Forelimb muscle (tissue), 1 donor: ENCODE measurements at places on chromosomes 11 and 22.

DNA sequence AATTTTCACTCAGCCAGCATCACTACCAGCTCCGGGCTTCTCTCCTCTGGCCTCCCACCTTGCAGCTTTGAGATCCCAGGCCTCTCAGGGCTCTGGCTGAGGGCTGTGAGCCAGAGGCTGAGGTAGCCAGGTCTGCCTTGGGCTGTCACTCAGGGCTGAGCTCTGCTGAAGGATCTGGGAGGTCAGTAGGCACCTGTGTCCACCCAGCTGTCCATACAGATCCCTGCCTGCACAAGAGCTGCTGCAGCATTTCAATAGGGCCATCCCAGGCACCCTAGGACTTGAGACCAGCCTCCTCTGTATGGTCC, 12.6 kb downstream of the KCNQ1OT1 start:
- no peak for DNase-seq

DNA sequence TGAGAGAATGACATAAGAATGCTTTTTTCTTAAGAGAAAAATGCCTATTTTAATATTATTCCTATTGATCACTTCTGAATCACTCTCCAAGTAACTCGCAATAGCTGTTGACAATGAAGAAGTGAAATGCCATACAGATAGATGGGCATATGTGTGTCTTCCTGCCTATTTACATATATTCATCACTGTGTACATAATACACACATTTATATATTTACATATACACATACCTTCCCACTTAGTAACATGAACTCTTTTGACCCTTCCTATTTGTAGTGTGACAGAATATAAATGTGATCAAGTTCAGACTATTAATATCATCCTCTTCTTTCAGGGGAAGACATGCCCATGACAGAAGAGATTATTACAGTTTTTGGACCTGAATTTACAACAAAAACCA, 756.7 kb downstream of the DLG2 start:
- DNase-seq, result no peak

DNA sequence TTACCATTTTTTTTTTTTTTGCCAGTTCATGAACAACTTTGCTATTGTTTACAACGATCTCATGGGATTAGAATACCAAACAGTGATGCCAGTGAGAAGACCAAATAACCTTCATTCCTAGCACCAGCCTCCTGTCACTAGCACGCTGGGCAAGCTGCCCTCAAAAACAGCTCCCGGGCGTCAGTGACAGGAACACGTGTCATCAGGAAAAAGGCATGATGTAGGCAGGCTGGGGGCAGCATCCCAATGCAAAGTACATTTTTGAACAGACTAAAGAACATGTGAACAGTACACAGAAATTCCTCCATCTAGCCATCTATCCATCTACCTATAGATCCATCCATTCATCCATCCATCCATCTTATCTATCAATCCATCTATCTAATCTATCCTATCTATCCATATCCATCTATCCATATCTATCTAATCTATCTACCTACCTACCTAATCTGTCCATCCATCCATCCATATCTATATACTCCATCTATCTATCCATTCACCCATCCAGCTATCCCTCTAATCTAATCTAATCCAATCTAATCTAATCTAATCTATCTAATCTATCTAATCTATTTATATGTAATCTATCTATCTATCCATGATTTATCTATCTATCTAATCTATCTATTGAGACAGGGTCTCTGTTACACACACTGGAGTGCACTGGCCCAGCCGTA, 378.5 kb downstream of the SHANK2 start:
- no peak for DNase-seq

GRCh38 chr11:46521961-46522681, 71.7 kb downstream of the AMBRA1 start:
- no peak for DNase-seq

DNA sequence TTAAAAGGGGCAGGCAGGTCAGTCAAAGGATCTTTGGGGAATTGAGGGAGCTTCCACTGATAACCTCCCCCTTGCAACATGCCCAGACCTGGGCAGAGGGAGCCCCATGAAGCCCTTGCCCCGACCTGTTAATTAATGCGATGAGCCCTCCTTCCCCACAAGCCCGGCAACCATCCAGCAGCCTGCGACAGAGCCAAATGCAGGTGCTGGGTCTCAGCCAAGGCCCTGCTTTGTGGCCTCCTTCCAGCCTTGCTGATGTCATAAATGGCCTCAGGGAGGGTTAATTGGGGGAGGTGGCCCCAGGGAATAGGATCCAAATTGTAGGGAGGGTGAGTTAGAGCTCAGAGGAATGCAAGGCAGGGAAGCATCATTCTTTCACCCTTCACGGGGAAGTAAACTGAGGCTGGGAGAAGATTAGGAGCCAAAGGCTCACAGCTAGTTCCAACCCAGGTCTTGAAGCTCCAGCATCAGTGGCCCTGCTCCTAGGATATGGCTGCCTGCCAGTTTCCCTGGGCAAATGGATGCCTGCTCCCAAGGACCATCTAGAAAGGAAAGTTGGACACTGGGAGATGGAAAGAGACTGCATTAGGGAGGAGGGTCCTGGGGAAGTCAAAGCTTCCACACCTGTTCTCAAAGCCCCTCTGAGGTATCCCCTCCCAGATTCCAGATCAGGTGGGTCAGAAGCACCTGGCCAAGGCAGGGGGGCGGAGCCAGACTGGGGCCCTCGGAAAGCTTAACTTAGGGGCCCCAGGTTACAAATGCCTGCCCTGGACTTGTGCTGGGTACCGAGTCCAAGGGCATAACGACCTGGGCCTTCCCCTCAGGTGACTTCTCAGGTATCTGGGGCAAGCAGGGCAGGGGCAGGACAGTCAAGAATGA, 34.1 kb downstream of the LMO1 start:
- no peak for DNase-seq

DNA sequence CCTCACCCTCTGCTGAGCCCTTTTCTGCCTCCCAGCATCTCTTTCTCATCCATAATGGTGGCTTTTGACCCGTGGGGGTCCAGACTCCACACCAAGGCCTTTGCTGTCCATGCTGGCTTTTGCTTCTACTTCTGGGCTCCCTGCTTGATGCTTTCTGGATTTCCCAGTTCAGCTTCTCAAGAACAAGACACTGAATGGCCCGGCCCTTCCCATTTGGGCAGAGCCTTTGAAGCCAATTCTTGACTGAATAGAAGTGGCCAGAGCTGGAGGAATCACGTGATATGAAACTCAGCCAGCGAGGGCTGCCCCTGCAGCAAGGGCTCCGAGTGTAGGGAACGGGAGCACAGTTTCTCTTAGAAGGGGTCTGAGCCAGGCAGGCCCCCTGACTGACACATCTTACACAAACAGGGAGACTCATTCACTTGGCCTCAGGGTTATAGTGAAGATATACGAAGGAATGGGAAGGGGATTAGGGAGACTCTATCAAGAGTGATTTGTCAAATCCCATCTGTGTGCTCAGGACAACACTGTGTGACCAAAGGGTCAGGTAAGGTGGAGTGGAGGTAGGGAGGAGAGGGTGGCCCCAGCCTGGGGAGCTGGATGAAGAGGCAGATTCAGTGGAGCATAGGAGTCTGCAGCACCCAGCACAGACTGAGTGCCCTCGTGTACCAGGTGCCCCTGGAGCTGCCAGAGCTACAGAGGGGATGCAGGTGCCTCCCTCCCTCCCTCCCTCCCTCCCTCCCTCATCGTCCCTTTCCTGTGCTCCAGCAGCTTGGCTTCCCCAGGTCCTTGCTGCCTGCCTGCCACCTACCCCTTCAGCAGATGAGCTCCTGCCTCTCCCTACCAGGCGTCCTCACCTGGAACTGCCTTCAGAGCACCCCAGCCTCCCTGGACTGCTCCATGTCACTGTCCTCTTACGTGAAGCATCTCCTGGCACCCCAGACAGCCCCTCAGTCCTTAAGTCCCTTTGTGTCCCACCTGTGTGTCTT, 106.0 kb downstream of the TRIM29 start:
- DNase-seq, result no peak

GRCh38 chr22:27133681-27134314, 476.4 kb downstream of the MIAT start:
- DNase-seq, result no peak

DNA sequence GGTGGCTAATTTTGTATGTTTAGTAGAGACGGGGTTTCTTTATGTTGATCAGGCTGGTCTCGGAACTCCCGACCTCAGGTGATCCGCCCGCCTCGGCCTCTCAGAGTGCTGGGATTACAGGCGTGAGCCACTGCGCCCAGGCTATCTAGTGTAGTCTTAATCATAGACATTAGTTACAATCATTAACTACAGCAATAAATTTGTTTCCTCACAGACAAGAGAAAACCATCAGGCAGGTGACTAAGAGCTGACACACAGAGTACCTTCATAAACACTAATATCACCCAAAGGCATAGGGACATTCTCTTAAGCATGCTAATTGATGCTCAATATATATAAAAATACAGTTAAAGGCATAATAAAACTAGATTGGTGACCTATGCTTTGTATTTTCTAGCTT, 19.4 kb downstream of the SDHD start:
- no peak for DNase-seq

GRCh38 chr11:130118636-130119387, 40.8 kb upstream of the ST14 start:
- no peak for DNase-seq

- DNase-seq, result no peak
Measured at GRCh38 chr11:47317064-47317828, 35.3 kb downstream of the MYBPC3 start.

DNA sequence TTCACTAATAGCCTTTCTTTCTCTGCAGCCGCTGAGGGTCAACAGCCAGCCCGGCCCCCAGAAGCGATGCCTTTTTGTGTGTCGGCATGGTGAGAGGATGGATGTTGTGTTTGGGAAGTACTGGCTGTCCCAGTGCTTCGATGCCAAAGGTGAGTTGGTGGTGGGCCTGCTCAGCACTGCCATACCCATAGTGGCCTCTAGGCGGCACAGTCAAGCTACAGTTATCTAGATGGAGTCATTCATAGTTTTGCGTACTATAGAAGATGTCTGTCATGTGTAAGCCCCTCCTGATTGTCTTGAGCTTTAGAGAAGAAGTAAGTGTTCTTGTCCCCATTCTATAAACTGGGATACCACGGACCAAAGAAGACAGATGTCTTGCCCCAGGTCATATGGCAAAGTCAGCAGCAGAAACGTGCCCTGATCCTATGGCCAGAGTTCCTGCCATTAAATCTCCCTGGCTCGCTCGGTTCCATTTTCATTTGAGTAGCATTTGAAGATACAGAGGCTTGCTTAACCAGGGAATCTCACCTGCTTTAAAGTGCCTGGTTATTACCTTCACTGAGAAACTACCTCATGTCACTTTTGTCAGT, 42.1 kb upstream of the CRTAM start:
- DNase-seq, result no peak

DNA sequence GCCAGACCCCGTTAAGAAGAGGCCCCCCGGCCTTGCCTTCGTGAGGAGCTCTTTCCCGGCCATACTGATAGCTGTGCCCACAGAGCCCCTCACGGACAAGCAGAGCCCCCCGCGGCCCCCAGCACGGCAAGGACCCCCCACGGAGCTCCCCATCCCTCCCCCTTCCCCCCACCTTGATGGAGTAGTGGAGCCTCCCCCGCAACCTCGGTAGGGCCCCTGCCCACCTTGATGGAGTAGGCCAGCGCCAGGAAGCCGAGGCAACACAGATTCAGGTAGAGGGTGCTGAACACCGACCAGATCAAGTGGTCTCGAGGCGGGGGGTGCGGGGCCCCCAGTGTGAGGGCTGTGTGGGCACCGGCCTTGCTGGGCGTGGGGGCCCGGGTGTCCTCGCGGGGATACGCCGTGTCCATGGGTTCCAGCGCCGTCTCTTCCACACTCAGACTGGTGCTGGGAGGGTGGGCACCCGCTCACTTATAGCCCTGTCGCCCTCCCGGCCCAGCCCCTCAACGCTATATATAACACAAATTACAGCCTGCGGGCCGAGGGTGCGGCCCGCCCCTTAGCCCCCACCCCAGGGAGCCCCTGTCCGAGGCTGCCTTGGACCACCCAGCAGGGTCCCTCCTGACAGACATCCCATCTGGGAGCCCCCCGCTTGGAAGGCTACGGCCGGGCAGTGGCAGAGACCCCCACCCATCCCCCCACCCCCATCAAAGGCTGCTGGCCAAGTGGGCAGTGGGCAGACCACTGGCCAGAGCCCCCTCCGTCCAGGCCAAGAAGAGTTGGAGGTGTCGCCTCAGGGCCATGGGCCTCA, at the start of gene IFITM5:
Gene IFITM5 (minus strand): TSS at position 446 of the 811 bp plus-strand sequence. CDS start 36 bp downstream, at position 410.
- DNase-seq, result no peak

DNA sequence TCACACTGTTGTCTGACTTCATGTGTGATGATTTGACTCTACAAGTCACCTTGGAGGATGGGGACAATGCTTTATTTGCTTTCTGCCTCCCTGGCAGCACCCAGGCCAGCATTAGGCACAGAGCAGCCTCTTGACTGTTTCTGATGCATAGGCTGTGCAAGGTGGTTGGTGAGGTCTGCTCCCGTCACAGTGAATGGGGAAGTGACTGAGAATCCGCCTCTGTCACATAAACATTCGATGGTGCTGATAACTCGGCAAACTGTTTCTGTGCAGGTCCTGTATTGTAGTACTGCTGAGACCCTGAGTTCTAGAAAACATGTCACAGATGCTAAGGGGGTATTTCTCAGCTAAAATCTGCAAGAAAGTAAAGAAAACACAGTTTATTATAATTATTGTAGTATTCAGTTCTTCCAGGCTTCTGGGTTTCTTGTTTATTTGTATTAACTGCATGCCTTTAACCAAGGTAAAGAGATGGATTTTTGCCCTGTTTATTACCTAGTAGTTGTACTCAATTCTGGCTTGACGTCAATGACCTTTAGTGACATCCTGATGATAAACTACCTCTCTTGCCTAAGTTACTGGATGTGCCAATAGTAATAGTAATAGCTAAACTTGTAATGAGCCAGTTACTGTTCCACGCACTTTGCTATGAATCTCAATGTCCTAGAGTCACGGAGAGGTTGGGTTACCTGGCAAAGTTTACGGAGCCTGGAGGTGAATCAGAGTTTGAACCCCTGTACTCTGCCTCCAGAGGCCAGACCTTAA, 24.8 kb upstream of the RCN1 start:
- no peak for DNase-seq

GRCh38 chr22:20509344-20510047, 2.1 kb downstream of the MED15 start:
- DNase-seq, result peak; percentile 39
